ENCODE measurements at places on chromosomes 16 and 17.

GRCh38 chr17:28720247-28720996 is 637 bp downstream of the RPL23A start:
- no peak for DNase-seq

DNA sequence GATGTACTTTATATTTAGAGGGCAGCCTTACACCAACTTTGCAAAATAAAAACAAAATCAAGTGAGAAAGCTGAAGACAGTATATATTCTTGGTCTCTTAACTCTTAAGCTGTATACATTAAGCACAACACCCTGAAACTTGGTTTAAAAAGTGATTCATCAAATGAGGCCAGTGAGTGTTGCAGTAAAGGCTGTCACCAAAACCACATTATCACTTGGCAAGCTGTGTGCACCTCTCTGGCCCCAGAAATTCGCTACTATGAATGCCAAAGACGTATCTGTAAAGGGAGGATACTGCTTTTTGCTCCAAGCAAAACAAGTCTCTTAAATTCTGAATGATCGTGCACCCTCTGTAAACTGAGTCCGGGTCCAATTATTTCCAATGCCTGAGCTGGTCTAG is 163.9 kb downstream of the ZFHX3 start:
- no peak for DNase-seq

DNA sequence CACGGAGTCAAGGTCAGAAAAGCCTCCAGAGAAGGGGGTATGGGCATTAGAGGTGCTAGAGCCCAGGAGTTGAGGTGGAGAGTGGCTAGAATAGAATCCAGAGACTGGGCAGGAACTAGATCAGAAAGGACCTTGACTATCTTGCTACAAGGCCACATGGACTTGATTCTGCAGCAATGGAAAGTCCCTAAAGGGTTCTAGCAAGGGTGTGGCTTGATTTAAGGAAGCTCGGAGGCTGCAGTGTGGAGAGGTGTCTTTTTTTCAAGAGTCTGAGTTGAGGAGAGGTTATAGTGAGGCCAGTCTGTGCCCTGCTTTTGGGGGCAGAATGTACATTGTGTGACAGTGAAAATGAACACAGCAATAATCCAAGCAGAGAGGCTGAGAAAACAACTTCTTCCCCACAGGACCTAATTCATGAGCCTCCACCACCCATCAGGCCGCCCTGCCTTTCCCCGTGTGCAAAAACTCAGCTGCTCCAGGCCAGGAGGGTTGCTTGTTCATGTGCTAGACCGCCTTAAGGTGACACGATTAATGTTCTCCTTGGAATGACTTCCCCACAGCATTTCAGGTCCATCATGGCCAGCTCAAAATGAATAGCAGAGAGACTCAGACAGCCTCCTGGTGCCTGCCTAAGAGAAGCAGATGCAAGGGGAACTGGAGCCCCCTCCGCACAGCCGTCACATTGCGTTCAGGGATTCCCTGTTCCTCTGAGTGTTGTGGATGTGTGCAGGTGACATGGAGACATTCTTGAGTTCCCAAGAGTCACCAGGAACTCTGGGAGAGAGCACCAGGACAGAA is 8.7 kb upstream of the BEAN1 start:
- DNase-seq, result no peak

DNA sequence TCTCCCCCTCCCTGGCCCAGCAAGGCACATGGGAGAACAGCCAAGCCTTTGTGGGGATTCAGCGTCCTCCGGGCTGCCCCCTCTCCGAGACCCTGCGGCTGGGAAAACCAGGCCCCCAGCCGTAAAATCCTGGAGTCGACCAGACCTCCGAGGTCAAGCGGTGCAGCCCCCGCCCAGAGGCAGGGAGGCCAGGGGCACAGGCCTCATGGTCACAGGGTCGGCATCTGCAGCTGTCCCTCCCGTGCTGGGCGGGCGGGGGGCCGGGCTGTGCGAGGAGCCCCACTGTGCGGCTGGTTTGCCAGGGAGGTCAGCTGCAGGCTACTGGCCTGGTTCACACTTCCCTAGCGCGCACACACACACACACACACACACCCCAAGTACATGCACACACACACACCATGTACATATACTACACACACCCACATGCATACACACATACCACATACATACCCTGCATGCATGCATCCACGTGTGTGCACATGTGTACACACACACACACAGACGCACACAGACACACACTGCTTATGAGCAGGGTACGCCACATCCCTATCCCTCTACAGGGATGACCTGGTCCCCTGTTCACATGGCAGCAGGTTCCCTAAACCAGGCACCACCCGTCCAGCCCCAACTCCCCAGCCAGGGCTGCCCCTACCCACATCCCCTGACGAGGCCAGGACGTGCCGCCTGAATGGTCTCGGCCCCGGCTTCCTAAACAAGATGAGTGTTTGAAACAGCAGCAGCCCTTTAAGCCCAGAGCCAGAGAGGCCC is 108.9 kb upstream of the CIBAR2 start:
- no peak for DNase-seq

GRCh38 chr17:70661342-70662222 is 492.2 kb downstream of the KCNJ2 start:
- DNase-seq, result no peak

Measured in esophagus muscularis mucosa (tissue), 4 donors.